ENCODE measurements at places on chromosomes 2 and 18.

DNA sequence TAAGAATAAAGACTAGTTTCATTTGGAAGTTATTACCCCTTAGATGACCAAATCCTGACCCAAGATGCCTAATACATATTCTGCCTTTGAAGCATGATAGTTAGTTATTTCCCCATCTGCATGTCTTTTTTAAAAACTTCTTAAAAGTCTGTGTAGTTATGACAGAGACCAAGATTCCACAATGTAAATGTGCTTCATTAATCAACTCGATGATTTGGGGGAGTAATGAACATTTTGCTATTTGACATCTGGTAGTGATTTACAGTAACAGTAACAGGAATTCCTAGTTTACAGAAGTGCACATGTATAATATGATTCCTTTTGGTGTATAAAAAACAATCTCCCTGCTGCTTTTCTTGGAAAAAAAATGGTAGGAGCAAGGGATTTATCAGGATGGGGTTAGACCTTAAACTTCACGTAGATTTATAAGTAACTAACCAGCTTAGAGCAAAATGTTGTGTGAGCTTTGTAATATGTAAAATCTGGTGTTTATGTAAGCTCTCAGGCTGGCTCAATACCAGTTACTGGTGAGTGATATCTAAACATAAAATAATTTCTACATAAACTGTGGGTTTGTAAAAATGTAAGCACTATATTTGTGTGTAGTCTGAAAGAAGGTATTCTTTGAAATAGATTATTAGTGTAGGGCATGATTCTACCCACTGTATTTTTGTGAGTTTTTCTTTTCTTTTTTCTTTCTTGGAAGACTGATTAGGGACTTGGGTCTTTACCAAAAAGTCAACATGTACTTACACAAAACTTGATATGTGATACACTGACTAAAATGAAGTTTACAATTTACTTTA is 641.6 kb downstream of the EPHA4 start:
- DNase-seq: no peak

DNA sequence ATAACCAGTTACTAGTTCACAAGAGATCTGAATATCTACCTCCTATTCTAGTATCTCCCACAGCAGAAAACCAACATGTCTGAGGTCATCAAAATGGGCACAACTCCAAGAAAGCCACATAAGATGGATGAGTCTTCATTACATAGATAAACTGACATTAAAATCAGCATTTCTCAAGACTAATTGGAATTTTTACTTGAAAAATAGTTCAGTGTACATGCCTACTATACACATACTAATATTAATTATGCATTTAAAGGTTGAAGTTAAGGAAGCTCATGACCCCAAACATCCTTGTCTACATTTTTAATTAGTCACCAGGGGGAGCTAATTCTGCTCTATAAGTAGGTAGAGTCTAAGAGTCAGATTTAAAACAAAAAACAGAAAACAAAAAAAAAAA is 41.9 kb downstream of the ZNF521 start:
- no peak for DNase-seq

GRCh38 chr18:76896677-76897076 is 74.3 kb downstream of the ZNF236 start:
- DNase-seq: no peak

DNA sequence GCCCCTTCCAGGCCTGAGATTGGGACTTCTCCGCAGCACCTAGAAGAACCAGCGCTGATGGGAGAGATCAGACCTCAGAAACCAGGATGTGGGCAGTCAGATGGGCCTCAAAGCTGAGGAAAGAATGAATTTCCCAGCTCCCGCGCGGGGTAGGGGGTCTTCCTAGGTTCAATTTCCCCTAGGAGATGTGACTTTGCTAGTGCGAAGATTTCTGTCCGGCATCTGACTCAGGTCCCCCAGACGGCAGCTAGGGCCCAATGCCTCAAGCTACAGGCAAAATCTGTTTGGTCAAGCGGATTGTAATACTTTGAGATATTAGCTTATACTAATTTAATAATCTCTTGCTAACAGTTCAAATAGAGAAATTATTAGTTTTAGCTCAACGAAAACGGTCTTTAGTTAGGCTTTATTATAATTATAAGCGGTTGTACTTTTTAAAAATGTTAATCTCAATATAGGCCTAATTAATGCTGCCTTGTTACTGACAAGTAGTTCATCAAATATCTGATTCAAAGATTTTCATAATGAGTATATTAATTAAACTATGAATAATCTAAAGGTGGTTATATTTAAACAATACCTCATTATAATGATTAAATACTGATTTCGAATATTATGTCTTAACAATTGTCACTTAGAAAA is 5.8 kb downstream of the DLX1 start:
- no peak for DNase-seq

GRCh38 chr2:199458806-199459285 is 1.1 kb upstream of the SATB2 start:
- DNase-seq: no peak

DNA sequence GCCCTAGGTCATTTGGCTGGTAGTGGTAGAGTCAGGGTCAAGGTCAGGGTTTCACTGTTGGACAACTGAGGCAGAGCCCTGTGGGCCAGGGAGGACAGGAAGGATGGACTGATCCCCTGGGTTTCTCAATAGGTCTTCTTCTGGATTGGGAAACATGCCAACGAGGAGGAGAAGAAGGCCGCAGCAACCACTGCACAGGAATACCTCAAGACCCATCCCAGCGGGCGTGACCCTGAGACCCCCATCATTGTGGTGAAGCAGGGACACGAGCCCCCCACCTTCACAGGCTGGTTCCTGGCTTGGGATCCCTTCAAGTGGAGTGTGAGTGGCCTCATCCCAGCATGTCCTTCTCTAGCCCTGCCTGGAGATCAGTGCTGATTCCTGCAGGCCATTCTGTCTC is 18.1 kb downstream of the VIL1 start:
- DNase-seq: no peak

- no peak for DNase-seq
Measured at GRCh38 chr2:33241581-33241980, 234.9 kb upstream of the RASGRP3 start.

DNA sequence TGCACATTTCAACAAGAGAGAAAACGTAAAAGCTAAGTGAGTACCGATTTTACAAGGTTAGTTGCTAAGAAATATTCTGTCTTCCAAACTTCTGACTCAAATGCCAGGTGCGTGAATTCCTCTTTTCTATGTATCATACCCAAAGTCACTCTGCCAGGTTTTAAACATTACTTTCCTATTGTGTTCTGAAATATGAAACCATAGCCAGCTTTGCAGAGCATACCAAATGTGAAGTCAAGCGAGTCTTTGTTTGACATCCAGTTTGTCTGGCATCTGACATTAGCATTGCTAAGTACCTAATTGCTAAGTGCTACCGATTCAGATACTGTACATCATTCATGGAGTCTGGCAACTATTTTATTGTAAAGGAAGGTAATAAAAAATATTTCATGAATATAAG is 321.9 kb upstream of the GALNT5 start:
- DNase-seq: no peak

DNA sequence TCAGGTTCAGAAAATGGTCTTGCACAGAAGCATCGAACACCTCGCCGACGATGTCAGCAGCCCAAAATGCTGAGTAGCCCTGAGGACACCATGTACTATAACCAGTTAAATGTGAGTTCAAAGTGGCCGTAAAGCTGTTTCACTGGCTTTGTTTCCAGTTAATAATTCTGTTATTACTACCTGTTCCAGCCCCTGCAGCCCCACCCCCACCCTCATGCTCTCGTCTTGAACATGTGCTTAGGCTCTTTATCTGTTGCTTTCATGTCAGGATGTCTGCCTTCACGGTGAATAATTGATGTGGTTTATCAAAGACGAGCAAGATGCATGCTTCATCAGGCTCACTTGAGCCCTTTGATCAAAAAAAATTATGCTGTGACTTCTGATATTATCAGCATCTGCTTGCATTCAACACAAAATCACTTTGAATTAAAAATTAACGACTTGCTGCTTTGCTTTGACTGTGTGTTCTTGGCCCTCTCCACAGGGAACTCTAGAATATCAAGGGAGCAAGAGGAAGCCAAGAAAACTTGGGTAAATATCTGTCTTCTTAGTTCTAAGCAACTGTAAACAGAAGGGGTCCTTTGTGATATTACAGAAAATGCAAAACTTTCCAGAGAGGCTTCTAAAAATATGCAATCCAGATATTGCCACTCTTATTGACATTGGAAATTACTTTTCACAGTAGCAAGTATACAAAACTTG is 63.4 kb upstream of the SP5 start:
- DNase-seq: peak; percentile 55

DNA sequence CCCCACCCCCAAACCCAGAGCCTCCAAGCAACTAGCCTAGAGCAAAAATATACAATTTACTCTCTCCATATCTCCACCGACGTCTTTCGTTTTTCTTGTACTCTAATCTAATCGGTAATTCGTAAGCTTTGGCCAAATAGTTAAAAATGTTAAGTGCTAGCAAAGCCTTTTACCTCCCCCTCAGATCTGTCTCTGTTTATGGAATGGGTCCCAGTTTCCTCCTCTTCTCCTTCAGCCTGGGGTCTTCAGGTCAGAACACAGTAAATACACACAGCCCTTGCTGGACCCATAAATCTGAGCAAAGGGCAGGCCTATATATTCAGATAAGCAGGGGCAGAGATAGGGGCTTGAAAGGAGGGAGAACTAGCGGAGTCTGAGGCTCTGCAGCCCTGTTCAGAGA is 267.4 kb downstream of the MEIS1 start:
- no peak for DNase-seq

GRCh38 chr2:46446871-46447568 is 32.3 kb upstream of the TMEM247 start:
- DNase-seq: no peak

GRCh38 chr2:189024901-189025618 is 50.9 kb downstream of the COL3A1 start:
- no peak for DNase-seq

DNA sequence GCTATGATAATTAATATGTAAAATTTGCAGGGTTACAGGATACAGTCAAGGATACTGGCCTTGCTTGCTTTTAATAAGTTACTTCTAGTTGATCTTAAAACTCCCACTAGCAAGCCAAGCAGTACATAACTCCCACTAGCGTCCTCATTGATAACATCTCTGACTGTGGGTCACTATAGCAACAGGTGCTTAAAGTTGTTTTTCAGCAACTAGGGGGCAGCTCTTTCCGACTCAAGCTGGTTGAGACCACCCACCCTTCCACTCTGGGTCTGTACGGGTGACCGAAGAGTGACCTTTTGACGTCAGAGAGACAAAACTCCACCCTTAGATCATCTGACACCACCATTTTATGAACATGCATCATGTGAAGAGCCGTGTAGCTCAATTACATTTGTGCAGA is 208.6 kb downstream of the MYO1B start:
- DNase-seq: no peak

- no peak for DNase-seq
Measured at GRCh38 chr2:237530472-237531433, 35.6 kb upstream of the PRLH start.

GRCh38 chr18:26487437-26487836 is 60.9 kb downstream of the KCTD1 start:
- no peak for DNase-seq

DNA sequence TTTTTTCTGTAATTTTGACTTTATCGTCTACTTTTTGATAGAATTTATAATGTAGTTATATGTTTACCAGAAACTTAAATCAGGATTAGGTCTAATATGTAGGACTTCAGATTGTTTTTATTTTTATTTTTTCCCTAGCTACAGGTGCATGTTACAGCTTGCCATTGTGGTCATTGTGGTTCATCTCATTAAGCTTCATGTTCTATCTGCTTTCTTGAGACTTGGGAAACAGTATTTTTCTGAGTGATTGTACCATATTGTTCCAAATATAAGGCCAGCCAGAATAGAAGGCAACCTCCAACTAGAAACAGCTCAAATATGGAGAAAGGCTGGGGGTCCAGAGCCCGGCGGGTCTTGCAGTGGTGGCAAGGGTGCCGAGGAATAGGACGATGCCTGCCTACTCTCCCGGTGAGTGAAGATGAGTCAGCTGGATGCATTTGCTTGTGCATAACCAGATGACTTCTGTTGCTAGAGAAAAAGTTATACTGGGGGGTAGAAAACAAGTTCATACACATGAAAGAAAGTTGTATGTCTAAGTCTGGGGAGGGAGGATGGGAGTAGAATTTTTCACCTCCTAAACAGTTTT is 188.4 kb downstream of the CCDC85A start:
- DNase-seq: no peak

DNA sequence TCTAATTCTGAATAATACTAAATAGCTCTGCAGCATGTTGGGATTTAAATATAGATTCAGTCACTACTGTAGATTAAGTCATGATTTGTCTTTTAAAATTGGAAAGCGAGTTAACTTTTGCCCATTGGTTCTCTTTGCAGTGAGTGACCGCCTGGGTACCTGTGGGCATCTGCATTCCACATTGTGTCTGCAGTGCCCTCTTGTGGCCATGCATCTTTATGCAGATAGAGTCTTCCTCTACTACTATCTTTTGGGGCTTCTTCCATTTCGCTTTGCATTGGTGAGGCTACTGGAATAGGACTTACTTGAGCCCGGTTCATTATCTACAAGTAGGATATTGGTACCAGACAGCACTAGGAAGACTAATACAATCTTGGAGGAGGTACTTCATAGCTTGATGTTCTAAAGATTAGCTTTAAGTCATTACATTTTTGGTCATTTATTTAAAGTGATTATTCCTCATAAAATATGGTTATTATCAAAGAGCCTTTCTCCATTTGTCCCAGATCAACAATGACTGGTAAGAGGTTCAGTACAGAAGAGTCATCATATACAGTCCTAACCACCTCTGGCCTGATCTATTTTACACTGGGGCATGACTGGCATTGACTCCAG is 203.0 kb downstream of the SOCS6 start:
- peak; percentile 56 for DNase-seq

- no peak for DNase-seq
Measured at GRCh38 chr2:14256890-14257289, 375.6 kb upstream of the LRATD1 start.

DNA sequence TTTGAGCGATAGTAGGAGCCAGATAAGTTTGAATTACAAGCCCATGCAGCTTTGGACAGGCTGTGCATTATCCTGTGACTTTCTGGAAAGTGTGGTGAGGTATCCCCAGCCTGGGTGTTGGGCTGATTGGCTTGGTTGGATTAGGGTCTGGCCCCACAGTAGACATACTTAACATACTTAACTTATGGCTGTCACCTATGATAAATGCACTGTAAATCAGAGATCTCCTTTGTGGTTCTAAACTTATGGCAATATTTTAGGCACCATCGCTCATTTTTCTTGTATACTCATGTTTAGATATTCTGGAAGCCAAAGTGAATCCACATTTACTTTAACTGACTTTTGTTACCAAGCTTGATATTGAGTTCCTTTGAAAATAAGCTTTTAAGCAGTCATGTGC is 54.8 kb downstream of the SPTBN1 start:
- no peak for DNase-seq

GRCh38 chr2:162524849-162525248 is 180.9 kb downstream of the GCA start:
- DNase-seq: no peak

- no peak for DNase-seq
Measured at GRCh38 chr2:149483004-149483605, 104.5 kb downstream of the MMADHC start.

- DNase-seq: no peak
Measured at GRCh38 chr18:50902797-50903196, 23.9 kb downstream of the ME2 start.
